ENCODE measurements at places on chromosomes 11 and 22.

- no peak for DNase-seq
These were observed 60.3 kb upstream of the ANO3 start for GRCh38 chr11:26271666-26272065.

GRCh38 chr11:30488304-30488998 is 97.7 kb downstream of the MPPED2 start:
- DNase-seq, result no peak

DNA sequence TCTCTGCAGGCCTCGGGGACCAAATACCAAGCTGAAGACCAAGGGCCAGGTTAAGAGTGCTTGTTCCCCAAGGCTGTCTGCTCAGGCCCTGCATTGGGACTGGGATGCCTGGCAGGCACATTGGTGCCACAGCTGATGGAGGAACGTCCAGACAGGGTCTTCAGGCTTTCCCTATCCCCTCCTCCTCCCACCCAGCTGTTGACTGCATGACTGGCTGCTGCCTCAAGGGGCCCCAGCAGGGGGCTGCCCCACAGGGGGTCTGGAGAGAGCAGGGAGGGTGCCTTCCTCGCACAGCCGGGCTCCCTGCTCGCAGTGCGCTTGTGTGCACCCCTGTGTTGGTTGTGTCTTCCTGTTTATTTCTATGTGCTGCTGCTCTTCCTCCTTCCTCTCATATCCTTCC is 9.9 kb downstream of the RCOR2 start:
- DNase-seq, result no peak

DNA sequence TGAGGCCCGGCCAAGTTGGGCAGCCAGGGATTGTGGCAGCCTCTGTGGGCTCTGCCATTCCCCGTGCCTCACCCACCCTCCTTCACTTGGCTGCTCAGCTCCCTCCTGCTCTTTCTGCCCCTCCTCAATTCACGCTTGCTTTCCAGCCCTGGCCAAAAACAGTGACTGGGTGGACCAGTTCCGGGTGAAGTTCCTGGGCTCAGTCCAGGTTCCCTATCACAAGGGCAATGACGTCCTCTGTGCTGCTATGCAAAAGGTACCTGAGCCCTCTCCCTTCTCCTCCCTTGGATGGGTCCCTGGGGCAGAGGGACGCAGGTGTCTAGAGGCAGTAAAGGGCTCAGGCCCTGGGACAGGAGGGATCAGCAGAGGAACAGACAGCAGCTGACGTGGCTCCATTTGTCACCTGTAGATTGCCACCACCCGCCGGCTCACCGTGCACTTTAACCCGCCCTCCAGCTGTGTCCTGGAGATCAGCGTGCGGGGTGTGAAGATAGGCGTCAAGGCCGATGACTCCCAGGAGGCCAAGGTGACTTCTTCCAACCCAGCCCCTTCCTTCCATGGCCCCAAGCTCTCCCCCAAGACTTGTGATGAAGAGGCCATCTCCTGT is 2.7 kb downstream of the FREY1 start:
- no peak for DNase-seq

DNA sequence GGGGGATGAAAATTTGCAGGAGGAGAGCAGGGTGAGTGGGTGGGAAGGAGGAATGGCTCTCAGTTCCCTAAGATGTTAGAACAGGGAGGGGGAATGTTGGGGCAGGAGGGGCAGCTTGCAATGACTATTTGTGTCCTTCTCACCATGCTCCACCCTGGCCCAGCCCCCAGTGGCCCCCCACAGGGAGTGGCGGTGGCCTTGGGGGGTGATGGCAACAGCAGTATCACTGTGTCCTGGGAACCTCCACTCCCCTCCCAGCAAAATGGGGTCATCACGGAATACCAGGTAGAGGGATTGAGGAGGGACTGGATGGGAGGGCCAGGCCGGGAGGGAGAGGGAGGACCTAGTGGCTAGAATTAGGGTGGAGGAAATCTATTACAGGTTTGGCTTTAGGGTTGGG is 10.2 kb downstream of the ROBO3 start:
- DNase-seq, result no peak

DNA sequence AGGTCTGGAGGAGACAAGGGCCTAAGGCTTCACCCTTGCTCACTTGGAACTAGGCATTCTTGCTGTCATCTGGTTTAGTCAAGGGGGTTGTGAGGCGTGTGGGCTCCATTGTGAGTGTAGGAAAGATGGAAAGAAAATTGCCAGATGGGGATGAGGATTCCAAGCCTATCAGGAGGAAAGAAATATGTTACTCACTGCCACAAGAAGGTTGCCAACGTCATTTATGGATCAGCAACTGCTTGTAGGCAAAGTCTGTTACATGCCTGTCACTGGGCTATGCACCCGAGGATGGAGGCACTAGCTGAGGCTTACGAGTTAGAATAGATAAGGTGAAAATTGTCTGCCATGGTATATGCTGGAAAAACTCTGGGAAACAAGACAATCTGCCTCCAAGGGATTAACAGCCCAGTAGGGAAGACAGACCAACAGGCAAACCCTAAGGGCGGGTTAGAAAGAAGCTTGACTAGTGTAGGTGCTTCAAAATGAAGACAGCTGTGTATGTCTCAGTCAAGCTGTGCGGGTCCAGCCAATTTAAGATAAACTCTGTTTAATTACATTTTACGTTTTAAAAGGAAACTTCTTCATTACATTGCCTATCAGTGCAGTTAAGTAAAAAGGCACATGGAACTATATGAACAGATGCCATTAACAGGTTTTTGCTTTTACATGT is 47.4 kb downstream of the SNX19 start:
- DNase-seq, result no peak

- DNase-seq, result no peak
These were observed 24.0 kb upstream of the TOP3B start for GRCh38 chr22:22006596-22006990.

DNA sequence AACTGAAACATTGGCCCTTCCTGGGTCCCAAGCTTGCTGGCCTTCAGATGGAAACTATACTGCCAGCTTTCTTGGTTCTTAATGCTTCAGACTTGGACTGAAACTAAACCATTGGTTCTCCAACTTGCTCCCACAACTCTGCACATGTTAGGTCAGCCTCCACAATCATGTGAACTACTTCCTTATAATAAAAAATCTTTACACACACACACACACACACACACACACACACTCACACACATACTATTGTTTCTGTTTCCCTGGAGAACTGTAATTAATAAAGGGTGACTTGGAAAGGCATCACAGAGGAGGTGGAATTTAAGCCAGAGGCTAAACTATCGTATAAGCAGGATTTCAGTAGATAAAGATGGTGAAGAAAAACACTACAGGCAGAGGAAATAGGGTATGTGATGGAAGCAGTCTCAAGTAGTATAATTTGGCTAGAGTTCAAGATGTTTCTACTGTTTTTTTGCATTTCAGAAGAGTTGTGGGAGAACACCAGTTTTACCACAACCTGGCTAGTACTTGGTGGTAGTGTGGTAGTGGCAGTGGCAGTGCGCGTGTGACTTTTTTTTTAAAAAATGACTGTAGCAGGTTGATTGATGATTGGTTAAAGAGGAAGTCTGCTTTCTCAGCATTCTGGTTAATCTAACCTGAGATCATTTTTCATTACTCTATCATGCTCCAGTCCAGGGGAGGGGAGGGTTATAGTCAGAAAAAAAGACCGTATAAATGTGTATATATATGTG is 70.1 kb downstream of the PDE3B start:
- no peak for DNase-seq

DNA sequence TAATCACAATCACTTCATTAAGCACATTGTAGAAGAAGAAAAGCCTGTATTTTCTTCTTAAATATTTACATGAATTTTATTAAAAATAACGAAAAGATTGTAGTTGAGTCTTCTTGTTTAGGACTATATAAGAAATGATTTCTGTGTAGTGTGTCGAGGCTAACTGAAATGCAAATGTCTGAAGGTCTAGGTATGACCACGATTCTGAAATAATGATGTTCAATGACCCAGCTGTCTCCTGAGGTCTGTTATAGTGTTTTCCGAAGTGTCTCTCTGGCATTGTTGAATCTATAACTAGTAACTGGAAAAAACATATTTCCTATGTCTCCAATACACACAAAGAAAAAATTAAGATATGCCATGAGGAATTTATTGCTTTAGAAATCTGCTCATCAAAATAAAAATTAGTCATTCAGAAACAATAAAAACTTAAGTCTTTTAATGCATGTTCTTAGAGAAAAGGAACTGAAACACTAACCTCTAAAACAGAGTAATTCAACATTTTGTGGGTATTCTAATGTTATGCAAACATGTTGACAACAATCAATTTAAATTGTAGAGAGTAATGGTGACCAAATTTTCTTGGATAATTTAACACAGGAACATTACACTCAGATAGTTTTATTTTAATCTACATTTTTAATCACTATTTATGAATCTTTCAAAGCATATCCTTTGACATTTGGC is 55.0 kb downstream of the CASP12 start:
- no peak for DNase-seq

- no peak for DNase-seq
These were observed 13.6 kb downstream of the GNB1L start for GRCh38 chr22:19840955-19841640.

DNA sequence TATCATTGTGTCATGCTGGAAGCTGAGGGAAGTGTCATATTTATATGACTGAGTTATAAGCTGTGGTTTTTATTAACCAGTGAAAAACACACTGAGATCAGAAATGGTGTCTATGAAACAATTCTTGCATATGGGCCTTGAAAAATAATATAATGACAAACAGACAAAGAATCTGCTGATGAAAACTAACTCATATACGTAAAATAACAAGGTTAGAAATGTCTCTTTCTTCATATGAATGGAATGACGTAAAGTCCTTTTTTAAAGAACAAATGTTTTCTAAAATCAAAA is 48.8 kb upstream of the PHF21B start:
- no peak for DNase-seq

DNA sequence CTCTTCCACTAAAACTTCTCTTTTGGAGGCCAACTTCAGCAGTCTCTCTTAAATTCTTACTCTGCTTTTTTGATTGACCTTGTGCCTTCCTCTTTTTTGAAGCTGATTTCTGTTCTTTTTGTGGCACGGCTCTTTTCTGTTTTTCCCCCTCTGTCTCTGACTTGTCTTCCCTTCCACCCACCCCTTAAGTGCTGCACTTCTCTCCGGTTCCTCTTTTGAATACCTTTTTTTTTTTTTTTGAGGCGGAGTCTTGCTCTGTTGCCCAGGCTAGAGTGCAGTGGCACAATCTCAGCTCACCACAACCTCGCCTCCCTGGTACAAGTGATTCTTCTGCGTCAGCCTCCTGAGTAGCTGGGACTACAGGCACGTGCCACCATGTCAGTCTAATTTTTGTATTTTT is 211.9 kb downstream of the BLID start:
- DNase-seq, result no peak

GRCh38 chr22:23775779-23776375 is 3.2 kb downstream of the MMP11 start:
- DNase-seq, result no peak

- DNase-seq, result no peak
These were observed 77.6 kb downstream of the MED15 start for GRCh38 chr22:20584872-20585638.

Measured in activated CD4-positive, CD25-positive, alpha-beta regulatory T cell treated with anti-CD3 and anti-CD28 coated beads, Interleukin-2, amount 50 U/mL, for 16 hours (primary cell).